ACHN (cell line): ENCODE measurements at places on chromosomes 6 and 20.

DNA sequence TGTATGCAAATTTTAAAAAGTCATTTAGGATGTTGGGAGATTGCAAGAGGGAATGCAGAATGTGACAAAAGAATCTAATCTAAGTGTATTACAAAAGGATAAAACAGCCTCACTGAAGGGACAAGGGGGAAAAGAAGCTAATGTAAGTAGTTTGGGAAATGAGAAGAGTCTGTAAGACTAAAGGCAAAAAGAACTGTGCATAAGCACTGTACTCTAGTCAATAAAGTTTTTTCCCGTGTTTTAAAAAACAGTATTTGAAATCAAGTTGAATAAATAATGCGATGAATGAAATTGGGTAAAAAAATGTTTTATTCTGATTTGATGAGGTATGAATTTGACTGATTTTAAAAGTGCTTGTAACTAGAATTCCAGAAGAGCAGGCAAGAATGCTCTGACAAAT lies 149.8 kb downstream of the VEGFA start:
- no peak for DNase-seq

DNA sequence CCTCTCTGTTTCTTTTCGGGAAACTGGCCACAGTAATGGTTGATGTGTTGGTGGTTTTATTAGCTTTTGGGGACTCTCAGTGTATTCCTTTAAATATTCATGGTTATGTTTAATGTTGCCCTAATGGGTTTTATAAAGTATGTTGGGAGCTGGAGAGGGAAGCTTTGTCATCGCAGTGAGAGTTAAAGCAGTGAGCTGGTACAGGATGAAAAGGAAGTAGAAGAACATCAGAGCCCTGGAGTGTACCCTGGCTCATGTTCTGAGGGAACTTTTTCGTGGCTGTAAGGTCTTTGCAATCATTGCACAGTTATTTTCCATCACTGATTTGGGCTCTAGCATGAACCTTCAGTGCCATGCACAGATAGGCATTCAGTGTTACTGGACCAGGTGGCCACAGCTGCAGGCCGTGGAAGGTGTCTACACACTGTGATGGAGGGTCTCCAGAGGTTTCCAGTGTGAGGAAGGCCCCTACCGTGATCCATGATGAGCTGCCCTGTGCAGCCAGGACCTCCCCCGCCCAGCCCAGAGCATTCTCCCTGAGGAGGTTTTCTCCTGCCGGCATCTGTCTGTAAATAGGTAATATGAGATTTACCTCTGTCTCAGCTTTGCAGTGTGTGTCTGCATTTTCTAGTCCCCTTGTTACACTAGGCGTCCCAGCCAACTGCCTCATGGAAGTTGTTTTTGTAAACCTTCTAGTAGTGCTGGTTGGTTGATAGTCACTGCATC lies 22.4 kb upstream of the TMEM217 start:
- no peak for DNase-seq

GRCh38 chr20:42837456-42837855 lies 352.2 kb downstream of the PTPRT start:
- DNase-seq: no peak

GRCh38 chr6:131807321-131807643 lies 538 bp upstream of the ENPP1 start:
- no peak for DNase-seq

GRCh38 chr6:41286544-41287346 lies at the start of gene TREM1:
TSS of gene TREM1 (minus strand) at chr6:41286682. CDS start at chr6:41286655, 27 bp downstream.
- no peak for DNase-seq

- DNase-seq: no peak
These were observed 36.1 kb upstream of the NOL4L start for GRCh38 chr20:32621071-32621890.

- no peak for DNase-seq
These were observed 677.4 kb upstream of the CHD6 start for GRCh38 chr20:42295592-42295991.

DNA sequence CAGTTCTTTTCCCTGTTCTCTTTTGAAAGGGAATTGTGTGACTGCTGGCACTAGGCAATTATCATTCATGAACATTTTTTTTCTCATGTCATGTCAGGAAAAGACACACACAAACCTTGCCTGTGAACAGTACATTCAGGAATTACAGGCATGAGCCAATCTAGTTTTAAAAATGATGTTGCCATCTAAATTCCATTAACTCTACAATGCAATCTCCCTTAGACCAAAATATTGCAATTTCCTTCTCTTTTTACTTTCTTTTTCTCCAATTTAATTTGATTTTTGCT lies 127.5 kb upstream of the STMND1 start:
- DNase-seq: no peak

GRCh38 chr6:137872581-137873115 lies 5.6 kb downstream of the TNFAIP3 start:
- DNase-seq: no peak

GRCh38 chr6:125802943-125803377 lies 12.2 kb downstream of the NCOA7 start:
- DNase-seq: no peak

- no peak for DNase-seq
These were observed 30.3 kb upstream of the ADGRG6 start for GRCh38 chr6:142271476-142271875.

GRCh38 chr6:111614833-111615582 lies 9.3 kb upstream of the TRAF3IP2 start:
- DNase-seq: no peak

DNA sequence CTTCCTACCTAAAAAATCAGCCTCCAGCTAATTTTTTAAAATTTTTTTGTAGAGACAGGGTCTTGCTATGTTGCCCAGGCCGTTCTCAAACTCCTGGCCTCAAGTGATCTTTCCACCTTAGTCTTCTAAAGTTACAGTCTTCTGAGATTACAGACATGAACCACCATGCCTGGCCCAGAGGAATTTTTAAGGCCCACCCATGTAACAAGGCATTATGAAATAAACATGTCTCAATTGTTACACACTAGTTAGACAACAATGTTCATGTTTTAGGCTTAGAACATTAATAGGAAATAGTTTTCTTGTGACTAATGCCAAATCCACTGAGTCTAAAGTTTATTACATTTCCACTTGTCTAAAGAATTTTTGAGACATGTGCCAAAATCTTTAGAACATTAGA lies 221.2 kb downstream of the LAMA2 start:
- DNase-seq: no peak

- no peak for DNase-seq
These were observed 167.6 kb downstream of the PLCB4 start for GRCh38 chr20:9236458-9236857.

DNA sequence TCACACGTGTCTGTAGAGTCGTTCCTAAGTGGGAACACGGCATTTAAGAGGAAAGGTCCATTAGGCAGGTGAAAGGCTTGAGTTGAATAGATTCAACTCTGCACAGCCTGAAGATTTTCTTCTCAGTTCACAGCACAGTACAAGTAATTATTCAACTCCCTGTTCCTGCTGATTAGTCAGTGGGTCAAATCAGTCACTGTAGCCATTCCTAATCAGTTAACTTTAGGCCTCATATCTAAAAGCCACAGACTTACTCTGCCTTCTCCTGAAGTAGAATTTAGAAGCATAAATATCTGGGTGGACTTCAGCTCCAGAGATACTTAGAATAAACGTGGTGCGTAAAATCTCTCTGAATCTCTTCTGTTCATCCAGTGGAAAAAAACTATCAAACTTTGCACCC lies 872.4 kb downstream of the C6orf118 start:
- DNase-seq: no peak

- no peak for DNase-seq
These were observed 71.9 kb upstream of the PLCB4 start for GRCh38 chr20:8996817-8997512.

DNA sequence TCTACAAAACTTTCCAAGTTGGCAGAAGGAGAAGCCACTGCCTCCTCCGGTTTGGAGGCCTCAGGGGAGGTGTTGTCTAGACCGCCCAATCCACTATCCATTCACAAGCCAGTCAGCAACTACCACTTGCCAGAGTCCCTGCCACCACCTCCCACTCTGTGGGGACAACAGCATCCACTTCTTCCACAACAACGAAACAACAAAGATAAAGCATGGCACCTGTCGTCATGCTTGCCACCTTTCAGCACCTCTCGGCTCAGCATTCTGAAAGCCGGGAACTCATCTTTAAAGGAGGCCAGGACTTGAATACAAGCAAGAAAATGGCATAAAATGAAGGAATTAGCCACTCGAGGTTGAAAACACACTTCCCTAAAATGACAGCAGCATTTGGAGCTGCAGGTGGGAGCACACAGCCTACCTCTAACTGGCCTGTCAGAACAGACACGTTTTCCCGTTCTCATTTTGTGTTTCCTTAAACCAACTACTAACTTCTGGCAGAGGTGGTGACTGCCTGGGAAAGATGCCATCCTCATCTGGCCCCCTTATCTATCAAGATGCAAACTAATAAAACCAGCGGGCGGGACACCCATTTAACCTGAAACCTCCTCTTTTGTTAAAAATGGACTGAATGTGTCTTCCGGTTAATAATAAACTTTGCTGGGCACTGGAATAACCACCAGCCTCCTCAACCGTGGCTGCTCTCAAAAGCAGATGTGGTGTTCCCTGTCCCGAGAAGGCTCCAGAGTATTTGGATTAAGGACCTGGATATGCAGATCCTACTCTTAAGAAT lies 21.7 kb downstream of the YTHDF1 start:
- DNase-seq: peak; percentile 39

GRCh38 chr20:1824181-1824580 lies 71.0 kb upstream of the SIRPA start:
- no peak for DNase-seq

DNA sequence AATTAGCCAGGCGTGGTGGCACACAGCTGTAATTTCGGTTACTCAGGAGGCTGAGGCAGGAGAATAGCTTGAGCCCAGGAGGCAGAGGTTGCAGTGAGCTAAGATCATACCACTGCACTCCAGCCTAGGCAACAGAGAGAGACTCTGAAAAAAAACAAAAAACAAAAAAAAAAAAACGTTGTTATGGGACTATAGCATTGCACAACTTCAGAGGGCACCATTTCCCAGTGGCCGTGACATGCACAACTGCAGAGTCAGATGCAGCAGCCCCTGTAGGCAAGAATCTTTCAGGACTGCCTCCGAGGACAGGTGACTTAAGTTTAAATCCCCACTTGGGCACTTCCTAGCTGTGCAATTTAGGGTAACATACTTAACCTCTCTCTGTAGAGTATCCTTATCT lies 64.0 kb downstream of the ZNF217 start:
- no peak for DNase-seq

GRCh38 chr6:12096342-12096741 lies 84.2 kb downstream of the HIVEP1 start:
- no peak for DNase-seq
